Esophagus muscularis mucosa (tissue), 4 donors: ENCODE measurements at places on chromosomes 1 and 21.

DNA sequence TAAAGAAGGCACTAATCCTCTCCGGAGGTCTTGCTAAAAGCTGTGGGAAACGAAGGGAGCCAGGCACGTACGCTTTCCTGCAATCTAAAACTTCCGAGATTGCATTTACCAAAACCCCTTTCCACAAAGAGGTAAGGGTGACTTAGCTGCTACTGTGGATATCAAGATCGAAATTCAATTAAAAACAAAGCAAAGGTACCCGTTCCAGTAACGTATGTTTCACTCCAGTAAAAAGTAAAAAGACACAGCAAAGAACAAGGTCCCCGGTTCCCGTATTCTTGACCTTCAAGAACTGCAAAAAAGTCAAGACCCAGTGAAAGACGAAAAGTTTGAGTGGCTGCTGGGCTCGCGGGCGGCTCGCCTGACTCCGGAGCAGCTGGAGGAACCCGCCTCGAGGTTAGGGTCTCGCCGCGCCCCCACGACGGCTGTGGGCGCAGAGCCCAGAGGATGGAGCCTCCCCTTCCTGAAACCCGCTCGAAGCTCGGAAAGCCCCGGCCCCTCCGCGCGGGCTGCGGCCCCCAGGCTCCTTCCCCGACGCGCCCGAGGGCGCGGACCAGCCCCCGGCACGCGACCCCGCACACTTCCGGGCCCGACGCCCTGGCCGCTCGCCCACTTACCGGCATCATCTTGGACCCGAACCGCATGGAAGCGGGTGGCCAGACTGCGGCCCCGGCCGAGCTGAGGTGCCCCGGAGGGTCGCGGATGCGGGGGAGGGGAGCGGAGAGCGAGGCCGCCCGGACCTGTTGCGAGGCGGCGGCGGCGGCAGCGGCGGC, 524 bp downstream of the TP53BP2 start:
- DNase-seq, result no peak

DNA sequence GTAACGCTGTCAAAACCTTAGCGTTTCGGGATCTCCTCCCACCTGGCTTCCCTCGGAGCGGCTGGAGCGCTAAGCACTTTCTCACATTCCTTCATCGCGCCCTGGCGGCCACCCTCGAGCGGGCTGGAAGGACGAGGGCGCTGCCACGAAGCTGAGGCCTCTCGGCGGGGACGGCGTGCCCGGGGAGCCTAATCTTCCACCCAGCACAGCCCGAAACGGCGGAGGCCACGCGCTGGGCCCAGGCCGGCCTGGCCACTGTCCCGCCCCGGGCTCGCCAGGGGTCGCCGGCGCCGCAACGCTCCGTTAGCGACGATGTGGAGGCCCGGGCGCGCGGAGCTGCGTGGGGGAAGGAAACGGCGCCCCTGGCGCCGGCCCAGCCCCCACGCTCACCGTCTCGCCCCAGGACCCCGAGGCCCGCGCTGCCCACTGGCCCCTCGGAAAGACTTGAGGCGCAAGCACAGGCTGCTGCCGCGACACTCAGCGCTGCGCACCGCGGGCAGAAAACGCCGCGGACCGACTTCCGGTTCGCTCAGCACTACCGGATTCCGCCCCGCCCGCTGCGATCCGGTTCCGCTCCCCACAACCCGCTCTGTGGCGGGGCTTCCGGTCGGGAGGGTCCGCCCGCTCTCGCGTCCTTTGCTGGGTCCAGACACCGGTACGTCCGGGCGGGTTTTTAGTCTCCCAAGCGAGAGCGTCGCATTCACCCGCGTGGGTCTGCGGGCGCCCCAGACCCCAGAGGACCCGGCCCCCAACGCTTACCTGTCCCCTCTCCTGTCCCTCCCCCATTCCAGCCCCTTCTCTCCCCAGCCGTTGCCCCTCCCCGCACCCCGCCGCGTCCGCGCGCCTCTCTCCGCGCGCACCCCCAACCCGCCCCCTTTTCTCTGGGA, at the start of gene YBEY:
Gene YBEY (plus strand): TSS at position 582 of the 887 bp plus-strand sequence. CDS start 572 bp downstream, outside the sequence.
- DNase-seq, result peak; percentile 95

- peak; percentile 93 for DNase-seq
These were observed 9.7 kb upstream of the SHCBP1L start for GRCh38 chr1:182962554-182963115.

DNA sequence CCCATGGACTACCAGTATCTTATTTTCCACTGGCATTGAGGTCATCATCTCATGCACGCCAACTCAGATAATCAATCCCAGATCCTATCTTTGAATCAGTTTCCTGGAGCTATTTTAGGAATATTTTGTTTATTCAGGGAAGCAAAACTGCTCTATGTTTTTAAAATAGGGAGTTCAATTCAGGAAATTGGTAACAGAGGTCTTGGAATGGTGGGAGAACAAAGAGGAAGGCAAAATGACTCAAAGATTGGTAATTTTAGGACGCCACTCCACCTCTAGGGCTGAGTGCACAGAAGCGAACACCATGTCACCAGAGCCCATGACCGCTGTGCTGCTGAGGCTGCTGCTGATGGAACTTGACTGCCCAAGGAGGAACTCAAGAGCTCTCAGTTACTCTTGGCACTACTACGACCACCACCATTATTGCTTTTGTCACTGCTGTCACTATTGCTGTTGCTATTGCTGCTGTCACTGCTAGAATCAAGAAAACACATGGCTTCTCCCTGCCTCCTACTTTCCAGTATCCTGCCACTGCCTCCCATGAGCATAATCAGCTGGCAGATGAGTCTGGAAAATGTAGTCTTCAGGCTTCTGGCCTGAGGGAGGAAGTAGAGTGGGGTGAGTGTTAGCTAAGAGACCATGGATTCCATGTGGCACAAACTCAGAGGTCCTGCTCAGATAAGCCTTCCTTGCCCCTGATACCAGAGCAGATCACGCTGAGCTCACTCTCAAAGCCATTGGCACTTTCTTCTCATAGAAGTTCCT, 71.6 kb upstream of the CNIH3 start:
- peak; percentile 39 for DNase-seq

- no peak for DNase-seq
These were observed 502.2 kb upstream of the PRMT6 start for GRCh38 chr1:106554294-106554693.

DNA sequence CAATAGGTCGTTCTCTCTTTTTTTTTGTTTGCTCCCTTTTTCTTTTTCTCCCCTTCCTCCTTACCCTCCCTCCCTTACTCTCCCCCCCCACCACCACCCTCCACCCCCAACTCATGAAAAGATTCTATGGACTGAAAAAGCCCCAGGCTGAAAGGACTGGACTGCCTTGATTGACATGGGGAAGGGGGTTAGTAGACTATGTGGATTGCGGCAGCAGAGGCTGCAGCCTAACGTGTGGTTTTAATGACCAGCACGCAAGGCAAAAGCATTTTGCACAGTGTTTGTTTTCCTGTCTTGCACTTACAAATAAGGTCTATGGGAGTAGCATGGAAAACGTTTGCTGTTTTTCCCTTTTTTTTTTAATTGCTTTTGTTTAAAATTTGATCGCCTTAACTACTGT, 5.5 kb downstream of the ZBTB18 start:
- no peak for DNase-seq

DNA sequence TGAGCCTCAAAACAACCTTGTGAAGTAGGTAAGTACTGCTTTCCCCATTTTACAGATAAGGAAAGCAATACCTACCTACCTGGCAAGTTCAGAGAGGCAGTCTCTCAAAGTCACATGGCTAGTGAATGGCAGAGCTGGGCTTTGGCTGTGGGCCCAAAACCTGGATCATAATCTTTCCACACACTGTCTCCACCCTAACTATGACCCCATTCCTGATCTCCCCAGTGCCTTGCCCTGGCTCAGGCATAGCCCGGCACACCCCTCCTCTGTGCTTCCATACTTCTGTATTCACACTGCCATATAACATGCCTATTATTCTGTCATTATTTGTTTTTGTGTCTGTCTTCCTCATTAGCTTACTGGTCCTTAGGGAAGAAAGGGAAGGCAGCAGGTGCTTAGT, 15.9 kb downstream of the GNG12 start:
- no peak for DNase-seq

DNA sequence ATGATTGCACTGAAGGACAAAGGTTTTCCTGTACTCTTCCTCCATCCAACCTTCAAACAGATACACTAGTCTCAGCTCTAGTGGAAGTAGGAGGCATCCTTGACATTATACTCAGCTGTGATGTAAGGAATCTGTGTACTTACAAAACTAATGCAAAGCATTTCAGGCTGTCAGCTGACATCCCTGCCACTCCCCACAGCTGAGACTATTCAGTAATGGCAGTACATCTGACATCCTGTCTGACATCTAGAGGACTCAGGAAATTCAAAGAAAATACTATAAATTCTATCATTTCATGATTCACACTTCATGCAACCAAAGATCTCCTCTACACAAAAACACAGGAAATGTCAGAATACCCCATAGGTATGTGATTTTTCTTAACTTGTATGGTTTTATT, 325.8 kb downstream of the SMYD3 start:
- DNase-seq, result no peak

- DNase-seq, result no peak
These were observed 22.0 kb downstream of the SERINC2 start for GRCh38 chr1:31434979-31435378.

- no peak for DNase-seq
These were observed 3.8 kb downstream of the HMGB4 start for GRCh38 chr1:33867684-33868083.

GRCh38 chr1:28104866-28105467, 16.6 kb upstream of the EYA3 start:
- no peak for DNase-seq

DNA sequence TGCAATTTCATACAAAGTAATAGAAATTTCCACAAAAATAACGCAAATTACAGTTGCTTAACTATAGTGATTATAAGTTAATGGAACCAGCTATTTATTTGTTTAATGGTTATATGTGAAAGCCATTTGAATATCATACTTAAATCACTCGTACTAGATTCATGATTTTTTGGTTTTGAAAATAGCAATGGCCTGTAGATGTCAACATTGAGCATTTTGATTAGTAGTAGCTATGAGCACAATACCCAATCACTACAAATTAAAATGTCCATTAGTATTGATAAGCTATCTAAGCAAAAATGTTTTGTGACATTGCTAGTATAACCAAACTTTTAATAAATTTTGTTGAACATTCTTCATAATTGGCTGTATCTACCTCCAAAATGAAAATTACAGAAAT, 10.0 kb downstream of the COL24A1 start:
- DNase-seq, result no peak

- no peak for DNase-seq
These were observed 55.3 kb downstream of the RIMS3 start for GRCh38 chr1:40610156-40610555.

- DNase-seq, result no peak
These were observed 106.8 kb upstream of the ATP1A1 start for GRCh38 chr1:116265931-116266863.

- no peak for DNase-seq
These were observed 6.3 kb upstream of the TDRD10 start for GRCh38 chr1:154495496-154496273.
